ENCODE measurements at places on chromosomes 6 and 20. TPM values are rescaled to one million over a fixed set of nuclear protein-coding genes. Genes with fewer than 3 reads are reported as not detected.
A peak's percentile ranks its signal among the peaks of the same experiment; 100 is the strongest.

DNA sequence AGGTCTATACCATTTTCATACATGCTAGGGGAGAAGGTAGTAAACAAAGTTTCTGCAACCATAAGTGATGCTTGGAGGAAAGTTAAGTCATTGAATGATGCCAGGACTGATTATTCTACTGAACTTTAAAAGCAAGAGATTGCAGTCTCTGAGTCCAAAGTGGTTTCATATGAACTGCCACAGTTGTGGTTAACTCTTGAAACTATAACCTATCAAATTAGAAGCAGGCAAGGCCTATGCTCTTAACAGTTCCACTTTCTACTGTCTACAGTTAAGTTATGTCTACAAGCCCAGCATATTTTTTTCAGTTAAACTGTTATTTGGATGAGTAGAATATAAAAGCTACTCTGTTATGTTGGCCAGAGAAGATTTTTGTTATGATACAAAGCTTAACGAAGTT, 326.5 kb upstream of the RUNX2 start:
- H3K4me3 ChIP-seq = peak overlapping the region; percentile 12
- peak; percentile 43 for DNase-seq
- peaks cover 35% of the 10 kb centered on the region for H3K4me1 ChIP-seq
- no peaks in the 10 kb centered on the region for H3K27me3 ChIP-seq
- peak overlapping the region; percentile 89 for H3K27ac ChIP-seq

The OPRM1 gene
- total RNA-seq = not detected

DNA sequence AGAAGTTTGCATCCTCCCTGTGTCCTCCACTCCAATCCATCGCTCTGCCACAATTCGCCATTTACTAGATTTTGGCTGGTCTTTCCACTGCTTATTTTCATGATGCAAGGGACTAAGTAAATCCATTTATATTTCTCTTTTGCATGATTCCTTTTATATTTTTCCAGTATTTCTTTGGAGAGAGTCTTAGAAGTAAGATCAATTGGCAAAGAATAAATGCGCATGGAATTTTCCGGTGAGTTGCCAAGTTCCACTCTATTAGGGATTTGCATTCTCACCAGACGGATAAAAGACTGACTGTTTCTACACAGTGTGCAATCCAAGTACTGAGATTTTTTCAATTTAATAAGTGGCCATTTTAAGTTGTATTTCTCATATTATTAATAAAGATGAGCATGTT, 91.7 kb upstream of the PHACTR3 start:
- H3K36me3 ChIP-seq = no peaks in the 10 kb centered on the region
- no peaks in the 10 kb centered on the region for H3K4me1 ChIP-seq
- DNase-seq = no peak
- H3K27ac ChIP-seq = no peak overlapping the region
- H3K27me3 ChIP-seq = peaks cover 41% of the 10 kb centered on the region

GRCh38 chr20:22836211-22836610, 198.9 kb upstream of the SSTR4 start:
- no peak for DNase-seq
- no peak overlapping the region for H3K4me3 ChIP-seq
- H3K36me3 ChIP-seq = no peaks in the 10 kb centered on the region
- H3K27me3 ChIP-seq = no peaks in the 10 kb centered on the region

The TFB1M gene
- 25.8 TPM for total RNA-seq

DNA sequence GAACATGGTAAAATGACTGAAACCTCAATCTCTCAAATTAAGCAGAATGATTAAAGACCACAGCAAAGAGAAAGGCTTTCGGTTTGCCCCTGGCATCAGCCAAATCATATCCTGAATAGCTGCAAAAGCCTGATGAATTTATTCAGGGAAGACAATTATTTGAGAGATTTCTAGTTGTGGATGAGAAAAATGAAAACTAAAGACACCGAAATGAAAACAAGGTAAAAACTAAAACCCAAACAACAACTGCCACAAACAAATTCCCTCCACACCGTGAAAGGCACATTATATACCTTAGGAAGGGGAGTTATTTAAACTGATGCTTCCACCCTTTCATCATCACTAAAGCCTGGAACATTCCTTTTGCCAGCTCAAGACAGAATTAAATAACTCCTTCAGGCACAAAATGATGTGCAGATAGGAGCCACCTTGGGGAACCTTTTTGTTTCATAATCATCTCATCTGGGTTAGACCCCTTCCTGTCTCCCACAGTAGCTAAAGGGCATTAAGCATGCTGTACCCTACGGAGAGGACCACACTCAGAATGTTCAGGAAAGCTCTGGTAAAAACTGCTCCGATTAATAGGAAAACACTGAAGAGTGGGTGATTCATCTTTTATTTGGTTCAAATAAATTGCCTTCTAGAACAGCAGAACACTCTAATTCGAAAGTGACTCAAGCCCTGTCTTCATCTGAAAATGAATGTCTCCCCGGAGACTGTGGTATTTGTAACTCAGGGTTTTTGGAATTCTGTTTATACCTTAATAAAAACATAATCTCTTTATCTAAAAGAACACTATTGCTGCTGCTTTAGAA, 9.1 kb upstream of the ANKRD60 start:
- peaks cover 9% of the 10 kb centered on the region for H3K36me3 ChIP-seq
- peak overlapping the region; percentile 83 for H3K27ac ChIP-seq
- H3K4me3 ChIP-seq = peak overlapping the region; percentile 87
- DNase-seq = no peak
- no peaks in the 10 kb centered on the region for H3K27me3 ChIP-seq

- H3K4me3 ChIP-seq = no peak overlapping the region
- peak; percentile 10 for DNase-seq
- peak overlapping the region; percentile 82 for H3K27ac ChIP-seq
- H3K4me1 ChIP-seq = peaks cover 16% of the 10 kb centered on the region
Observed at GRCh38 chr20:38152175-38152620, 12.9 kb downstream of the TGM2 start.

GRCh38 chr6:139944131-139944530, 569.7 kb upstream of the CITED2 start:
- H3K27ac ChIP-seq = no peak overlapping the region
- no peaks in the 10 kb centered on the region for H3K4me1 ChIP-seq
- H3K36me3 ChIP-seq = no peaks in the 10 kb centered on the region
- H3K27me3 ChIP-seq = no peaks in the 10 kb centered on the region
- no peak overlapping the region for H3K4me3 ChIP-seq

DNA sequence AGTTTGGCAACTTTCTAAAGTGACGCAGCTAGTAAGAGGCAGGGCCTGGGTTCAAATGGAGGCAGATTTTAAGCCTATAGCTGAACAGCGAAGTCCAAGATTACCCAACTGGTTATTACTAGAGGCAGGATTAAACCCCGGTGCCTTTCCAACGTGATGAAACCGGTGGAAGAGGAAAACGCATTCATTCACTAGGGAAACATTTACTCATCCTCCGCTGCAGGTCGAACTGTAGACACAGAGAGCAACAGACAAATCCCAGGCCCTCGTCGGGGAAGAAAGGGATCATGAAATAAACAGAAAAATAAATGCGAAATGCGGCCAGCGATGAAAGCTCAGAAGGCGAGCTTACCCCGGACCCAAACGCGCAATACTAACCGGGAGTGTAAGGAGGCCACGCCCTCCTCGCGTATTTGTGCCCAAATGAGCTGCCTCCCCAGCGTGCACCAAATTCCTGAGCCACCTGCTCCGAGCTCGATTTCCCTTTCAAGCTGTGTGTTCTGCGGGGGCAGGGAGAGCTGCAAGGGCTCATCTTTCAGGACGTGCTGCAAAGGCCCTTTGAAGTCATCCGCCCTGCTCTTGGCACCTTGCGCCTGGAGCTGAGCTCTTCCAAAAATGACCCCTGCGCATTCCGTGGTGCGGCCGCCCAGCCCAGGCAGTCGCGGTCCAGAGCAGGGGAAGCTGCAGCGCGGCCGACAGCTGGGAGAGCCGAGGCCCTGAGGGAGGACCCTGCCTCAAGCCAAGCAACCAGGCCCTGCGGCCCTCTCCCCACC, 46.9 kb downstream of the PDYN start:
- H3K36me3 ChIP-seq = no peaks in the 10 kb centered on the region
- H3K4me1 ChIP-seq = no peaks in the 10 kb centered on the region
- peaks cover 36% of the 10 kb centered on the region for H3K27me3 ChIP-seq
- no peak overlapping the region for H3K27ac ChIP-seq
- no peak overlapping the region for H3K4me3 ChIP-seq

DNA sequence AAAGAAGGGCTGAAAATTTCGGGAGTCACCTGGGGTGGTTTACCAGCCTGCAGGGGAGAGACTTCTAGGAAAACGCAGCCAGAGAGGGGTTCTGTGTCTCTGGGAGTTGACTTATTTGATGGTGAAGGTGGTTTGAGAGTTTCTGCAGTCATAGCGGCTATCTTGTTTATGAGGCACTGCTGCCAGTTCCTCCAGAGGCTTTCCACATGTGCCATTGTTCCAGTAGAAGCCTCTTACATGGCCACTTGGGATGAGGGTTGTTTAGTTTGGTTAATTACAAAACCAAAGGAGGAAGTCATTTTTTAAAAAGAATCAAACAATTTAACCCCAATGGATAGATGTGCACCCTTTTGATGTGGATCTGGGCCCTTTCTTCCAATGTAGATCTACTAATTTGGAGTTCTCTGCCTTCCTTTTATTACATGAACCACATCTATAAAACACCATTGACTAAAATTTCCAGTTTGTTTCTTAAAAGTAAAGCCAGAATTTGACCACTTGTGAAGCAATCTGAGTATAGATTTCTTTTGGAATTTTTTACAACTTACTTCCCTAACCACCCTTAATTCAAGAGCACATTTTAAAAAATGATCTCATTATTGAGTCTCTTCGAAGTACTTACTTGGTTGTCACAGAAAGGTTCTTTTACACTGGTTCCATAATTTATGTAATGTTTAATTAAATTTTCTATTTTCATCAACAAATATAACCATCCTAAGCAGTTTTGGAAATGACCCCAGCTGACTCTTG, 97.6 kb downstream of the TCP11 start:
- H3K36me3 ChIP-seq = no peaks in the 10 kb centered on the region
- H3K27ac ChIP-seq = no peak overlapping the region
- DNase-seq = no peak
- no peak overlapping the region for H3K4me3 ChIP-seq

The BEND6 gene
- not detected for total RNA-seq

The E2F1 gene
- 69.8 TPM for total RNA-seq

The PTP4A1 gene
- 53.6 TPM for total RNA-seq

DNA sequence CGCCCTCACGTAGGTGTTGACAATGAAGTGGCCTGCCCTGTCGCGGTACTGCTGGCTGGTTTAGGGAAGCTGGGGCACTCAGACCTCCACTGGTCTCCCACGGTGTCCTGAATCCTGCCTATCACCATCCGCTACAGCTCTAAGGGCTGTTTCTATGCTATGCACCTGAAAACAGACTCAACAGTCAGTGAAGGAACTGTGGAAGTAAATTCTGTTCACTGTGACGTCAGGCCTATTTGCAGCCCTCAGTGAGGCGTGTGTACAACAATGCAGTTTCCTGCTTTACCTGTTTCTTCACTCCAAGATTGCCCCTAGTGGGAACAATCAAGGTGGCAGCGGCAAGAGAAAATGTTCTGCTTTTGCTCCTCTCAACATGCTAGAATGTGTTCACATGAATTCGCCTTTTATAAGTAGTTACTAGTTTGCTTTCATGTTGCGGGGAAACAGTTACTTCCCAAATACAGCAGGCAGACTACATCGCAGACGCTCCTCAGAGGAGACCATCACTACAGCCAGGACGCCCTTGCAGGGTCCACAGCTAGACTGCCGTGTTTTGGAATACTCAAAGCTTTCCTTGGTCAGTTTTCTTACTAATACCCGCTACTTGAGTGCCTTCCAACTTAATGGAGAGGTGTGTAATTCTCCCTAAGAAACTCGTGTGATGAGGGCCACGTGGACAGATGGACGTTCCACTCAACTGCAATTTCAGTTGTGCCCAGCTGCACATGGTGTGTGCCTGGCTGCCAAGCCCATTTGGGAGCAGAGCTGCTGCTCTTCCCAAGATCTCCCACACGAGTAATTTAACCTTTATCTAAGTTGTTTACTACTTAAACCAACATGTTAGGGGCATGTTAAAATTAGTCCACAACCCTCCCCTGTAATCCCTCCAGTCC, 25.4 kb downstream of the DIDO1 start:
- peaks cover 40% of the 10 kb centered on the region for H3K36me3 ChIP-seq
- no peaks in the 10 kb centered on the region for H3K27me3 ChIP-seq
- H3K4me3 ChIP-seq = no peak overlapping the region

The TOX2 gene
- 1.9 TPM for total RNA-seq

GRCh38 chr6:29097803-29098202, 1.5 kb upstream of the OR2J1 start:
- no peak overlapping the region for H3K27ac ChIP-seq
- H3K4me3 ChIP-seq = no peak overlapping the region
- DNase-seq = no peak
- H3K36me3 ChIP-seq = no peaks in the 10 kb centered on the region
- peaks cover 19% of the 10 kb centered on the region for H3K27me3 ChIP-seq
- no peaks in the 10 kb centered on the region for H3K4me1 ChIP-seq

- H3K27me3 ChIP-seq = no peaks in the 10 kb centered on the region
- H3K4me1 ChIP-seq = no peaks in the 10 kb centered on the region
- no peaks in the 10 kb centered on the region for H3K36me3 ChIP-seq
- no peak overlapping the region for H3K4me3 ChIP-seq
Observed at GRCh38 chr20:14599613-14600012, 262.2 kb upstream of the FLRT3 start.

The HLA-F gene
- total RNA-seq = 315 TPM

DNA sequence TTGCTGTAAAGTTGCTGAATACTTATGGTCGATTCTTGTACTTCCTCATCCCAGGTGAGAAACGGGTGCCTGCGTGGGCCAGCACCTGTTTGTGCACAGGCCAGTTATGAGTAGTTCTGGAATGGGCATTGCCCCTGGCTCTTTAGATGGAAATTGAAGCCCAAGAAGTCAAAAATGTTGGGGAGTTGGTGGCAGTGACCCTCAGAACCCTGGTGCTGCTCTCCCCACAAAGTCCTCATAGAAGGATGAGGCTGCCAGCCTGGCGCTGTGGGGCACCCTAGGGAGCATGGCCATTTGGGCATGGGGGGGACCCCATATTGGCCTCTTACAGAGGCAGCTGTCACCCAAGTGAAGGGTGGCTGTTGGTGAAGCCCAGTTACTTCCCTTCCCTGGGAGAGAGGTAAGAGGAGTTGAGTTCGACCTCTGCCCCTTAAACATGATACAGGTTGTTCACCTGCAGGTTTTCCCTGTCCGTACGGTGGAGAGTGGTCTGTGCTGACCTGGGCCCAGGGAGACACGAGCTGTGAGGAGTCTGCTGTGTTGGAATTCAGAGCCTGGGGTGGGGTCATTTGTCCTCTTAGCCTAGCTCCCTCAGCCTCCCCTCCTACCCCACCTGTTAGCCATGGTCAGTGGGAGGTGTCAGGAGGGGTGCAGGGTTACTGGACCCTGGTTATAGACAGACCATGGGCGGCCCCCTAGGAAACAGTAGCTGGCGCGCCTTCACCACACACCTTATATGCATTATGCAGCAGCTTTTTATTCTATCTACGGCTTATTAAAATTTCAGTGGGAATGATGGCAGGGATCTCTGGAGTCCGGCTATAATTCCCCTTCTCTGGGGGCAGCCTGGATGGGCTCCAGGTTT, 4.9 kb downstream of the HMGA1 start:
- H3K27ac ChIP-seq = peak overlapping the region; percentile 57
- DNase-seq = no peak
- no peaks in the 10 kb centered on the region for H3K27me3 ChIP-seq
- H3K4me1 ChIP-seq = peaks cover 76% of the 10 kb centered on the region

GRCh38 chr6:42199106-42199981, 4.6 kb upstream of the GUCA1B start:
- H3K27me3 ChIP-seq = no peaks in the 10 kb centered on the region
- no peak for DNase-seq
- peaks cover 13% of the 10 kb centered on the region for H3K36me3 ChIP-seq

The TNFAIP3 gene
- total RNA-seq = 41.8 TPM
